Stimulated activated CD4-positive, alpha-beta T cell treated with anti-CD3 and anti-CD28 coated beads, Interleukin-2, amount 100 ng/mL, for 24 hours (primary cell): ENCODE measurements at places on chromosomes 7 and 10.

- DNase-seq: no peak
Measured at GRCh38 chr7:81197266-81197665, 278.4 kb upstream of the SEMA3C start.

GRCh38 chr7:138666385-138666784 is 34.8 kb downstream of the SVOPL start:
- DNase-seq: no peak

DNA sequence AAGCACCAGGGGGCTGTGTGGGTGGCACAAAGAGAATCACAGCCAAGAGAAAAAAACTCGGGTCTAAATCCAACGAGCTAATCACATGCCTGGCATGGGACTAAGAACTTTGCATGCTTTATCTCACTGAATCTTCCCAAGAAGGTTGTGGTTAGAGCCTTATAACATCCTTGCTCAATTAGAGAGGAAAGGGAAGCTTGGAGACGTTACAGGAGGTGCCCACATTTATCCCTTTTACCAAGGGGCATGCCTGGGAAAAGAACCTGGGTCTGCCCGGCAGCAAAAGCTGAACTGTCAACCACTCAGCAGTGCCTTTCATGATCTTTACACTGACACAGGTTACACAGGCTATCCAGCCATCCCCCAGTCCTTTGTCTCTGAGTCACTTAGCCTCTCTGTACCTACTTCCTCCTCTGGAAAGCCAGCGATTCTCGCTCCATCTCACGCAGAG is 190.1 kb downstream of the PRPF18 start:
- DNase-seq: no peak

DNA sequence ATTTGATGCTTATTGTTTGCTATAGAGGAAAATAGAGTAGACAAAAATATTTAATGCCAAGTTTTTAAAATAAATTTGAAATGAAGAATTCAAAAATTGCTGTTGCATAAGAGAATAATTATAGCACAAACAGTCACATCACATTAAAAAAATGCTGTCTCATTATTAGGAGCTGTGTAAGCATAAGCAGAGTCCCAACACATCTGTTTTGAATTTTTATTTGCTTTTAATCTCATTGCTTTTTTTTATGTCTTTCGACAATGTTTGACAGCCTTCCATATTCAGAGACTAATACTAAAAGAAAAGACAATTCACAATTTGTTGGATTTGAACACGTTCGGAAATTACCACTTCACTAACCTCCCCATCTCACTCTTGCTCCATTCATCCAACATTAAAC is 143.5 kb downstream of the TFPI2 start:
- DNase-seq: no peak

GRCh38 chr10:103696411-103697145 is 158.8 kb downstream of the SH3PXD2A start:
- peak; percentile 81 for DNase-seq

- DNase-seq: no peak
Measured at GRCh38 chr7:44944821-44945220, 34.0 kb downstream of the MYO1G start.

DNA sequence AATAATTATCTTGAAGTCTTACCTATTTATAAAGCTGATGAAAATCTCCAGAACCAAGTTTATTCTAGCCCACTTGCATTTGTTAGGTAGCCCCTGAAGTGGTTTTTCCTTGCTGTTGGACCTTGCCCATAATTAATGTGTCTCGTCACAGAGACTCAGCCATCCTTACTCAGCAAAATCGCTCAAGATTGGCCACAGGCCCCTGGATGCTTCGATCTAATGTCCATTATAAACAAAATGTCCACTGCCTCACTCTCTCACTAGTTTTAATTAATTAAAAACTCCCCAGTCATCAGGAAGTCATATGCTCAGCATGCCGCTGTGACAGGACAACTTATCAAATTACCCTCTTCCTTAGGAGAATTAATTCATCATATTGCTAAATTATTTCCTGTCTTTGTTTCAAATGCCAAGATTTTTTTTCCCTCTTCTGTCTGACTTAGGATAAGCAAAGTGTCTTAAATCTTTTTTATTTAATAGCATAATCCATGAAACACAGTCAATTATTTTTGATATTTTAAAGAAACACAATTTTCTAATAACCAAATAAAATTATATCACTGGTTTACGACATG is 126.8 kb upstream of the PCLO start:
- DNase-seq: no peak

DNA sequence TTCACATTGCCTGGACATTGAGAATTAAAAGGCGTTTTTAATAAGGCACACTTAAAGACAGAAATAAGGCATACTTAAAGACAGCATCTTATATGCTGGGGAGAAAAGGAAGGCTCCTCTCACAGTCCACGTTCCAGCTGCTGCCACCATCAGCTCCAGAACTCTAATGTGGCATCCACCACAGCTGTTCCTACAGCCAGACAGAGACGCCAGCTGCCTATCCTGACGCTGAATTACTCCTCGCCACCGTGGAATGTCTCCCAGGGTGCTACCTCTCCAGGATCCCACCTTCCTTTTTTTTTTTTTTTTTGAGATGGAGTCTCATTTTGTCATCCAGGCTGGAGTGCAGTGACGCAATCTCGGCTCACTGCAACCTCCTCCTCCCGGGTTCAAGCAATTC is 30.8 kb downstream of the SLC37A3 start:
- DNase-seq: no peak

- no peak for DNase-seq
Measured at GRCh38 chr7:139441961-139442360, 41.5 kb downstream of the KLRG2 start.

DNA sequence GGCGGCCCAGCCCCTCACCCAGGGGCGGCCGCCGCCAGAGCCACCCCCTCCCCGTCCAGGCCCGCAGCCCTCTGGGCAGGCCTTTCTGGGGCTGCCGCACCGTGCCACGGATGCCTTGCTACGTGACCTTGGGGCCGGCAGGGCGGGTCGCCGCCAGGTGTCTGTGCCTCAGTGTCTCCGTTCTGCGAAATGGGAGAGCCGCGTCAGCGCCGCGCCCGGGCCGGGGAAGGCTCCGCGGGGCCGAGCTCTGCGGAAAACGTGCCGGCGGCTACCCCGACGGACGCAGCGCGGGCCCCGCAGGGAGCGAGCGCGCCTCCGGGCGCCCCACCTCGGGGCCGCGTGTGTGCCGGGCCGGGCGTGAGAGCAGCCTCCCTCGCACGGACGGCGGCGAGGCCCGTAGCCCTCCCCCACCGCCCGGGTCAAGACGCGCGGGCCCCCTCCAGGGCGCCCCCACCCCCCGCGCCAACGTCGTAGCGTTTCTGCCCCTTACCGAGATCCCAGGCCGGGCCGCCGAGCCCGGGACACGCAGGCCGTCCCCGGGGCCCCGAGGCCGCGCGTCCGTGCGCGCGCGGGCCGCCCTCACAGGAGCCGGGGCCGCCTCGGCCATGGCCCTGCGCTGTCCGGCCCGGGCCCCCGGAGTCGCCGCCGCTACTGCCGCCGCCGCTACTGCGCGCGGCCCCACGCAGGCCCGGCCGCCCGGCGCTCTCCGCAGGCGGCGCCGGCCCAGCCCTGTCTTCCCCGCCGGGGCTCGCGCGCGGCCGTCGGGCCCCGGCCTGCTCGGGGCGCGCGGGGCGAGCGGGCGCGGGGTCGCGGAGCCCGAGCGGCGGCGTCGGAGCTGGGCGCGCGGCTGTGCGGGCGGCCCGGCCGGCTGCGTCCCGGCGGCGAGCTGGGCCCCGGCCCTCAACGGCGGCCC is 1.1 kb downstream of the ZNF777 start:
- DNase-seq: peak; percentile 53

GRCh38 chr10:88237896-88238614 is 345.1 kb downstream of the RNLS start:
- no peak for DNase-seq

DNA sequence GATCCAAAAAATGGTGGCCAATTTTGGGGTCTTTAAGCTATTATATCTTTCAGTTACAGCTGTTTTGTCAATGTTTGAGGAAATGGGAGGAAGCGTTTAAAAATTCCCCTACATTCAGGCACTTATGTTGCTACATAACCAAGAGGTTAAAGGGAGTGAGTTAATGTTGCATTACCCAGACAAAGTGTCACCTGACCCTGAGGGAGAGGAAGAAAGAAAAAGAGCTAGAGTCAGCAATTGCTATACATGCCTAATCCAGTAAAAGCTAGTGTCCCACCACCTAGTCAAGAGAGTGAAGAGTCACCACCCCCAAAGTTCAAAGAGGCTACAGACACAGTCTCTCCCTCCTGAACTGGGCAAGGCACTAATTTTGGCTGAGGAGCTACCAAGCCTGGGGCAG is 69.5 kb upstream of the ZNF92 start:
- no peak for DNase-seq

- DNase-seq: no peak
Measured at GRCh38 chr7:42105554-42106358, 131.3 kb downstream of the GLI3 start.
